Skeletal muscle cell (primary cell): ENCODE measurements at places on chromosomes 11 and 22.
A peak's percentile ranks its signal among the peaks of the same experiment; 100 is the strongest.

DNA sequence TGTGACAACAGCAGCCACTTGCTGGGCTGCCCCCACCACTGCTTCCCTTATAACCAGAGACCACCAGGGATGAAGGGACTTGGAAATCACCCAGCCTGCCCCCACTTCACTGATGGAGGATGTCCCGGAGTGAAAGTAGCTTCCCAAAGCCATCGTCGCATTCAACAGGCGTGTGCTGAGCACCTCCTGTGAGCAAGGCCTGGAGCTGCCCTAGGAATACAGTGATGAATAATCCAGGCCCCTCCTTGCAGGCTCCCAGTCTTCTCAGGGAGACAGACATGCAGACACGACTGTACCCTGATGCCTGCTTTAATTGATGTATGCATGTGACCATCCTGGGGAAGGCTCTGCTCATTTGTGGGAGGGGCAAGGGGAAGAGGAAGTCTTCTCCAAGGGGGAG is 22.6 kb downstream of the PTPN5 start:
- no peak for DNase-seq

GRCh38 chr11:47605921-47606320 is 11.7 kb upstream of the C1QTNF4 start:
- no peak for DNase-seq

- DNase-seq: no peak
Observed at GRCh38 chr11:20064961-20065405, 95.3 kb downstream of the DBX1 start.

DNA sequence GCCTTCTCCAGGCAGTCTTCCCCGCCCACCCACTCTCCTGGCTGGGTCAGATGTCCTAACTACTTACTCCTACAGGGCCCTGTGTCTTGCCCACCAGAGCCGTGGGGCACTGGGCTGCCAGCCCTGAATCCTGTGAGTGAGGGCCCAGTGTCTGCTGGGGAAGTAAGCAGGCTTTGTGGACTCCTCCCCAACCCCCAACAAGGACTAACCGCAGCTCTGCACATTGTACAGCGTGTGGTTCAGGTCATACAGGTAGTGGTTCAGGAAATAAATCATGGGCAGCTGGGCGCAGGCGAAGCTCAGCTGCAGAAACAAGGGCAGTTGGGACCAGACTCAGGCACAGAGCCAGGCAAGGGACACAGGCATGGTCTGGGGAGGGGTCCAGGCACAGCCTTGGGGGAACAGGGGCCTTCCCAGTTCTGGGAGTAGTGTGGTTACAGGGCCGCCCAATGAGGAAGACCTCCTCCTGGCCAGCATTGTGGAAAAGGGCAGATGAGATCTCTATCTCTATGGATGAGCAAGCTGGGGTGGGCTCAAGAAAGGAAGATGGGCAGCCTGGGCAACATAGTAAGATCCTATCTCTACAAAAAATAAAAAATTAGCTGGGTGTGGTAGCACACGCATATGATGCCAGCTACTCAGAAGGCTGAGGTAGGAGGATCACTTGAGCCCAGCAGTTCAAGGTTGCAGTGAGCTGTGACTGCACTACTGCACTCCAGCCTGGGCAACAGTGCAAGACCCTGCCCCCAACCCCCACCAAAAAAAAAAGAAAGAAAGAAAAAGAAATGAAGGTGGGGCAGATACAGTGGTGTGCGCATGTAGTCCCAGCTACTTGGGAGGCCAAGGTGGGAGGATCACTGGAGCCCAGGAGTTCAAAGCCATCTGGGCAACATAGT is 5.5 kb downstream of the UNC93B1 start:
- DNase-seq: no peak

- no peak for DNase-seq
Observed at GRCh38 chr11:103317118-103317517, 207.9 kb downstream of the DYNC2H1 start.

DNA sequence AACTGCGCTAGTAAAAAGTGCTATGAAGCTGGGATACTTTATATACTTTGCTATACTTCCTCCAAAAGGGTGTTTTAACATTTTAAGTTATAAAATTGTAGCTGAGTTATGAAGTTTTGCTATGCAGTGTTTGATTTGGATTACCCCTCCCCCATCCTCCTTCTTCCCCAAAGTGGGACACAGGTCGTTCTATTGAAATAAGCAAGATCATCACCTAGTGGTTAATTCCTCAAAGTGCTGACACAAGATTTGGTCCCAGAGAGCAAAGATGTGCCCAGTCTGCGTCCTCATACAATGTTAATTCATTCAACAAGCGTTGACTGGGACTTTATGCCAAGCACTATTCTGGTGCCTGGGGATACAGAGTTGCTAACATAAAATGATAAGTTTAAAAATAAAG is 78.5 kb downstream of the SPON1 start:
- DNase-seq: no peak

DNA sequence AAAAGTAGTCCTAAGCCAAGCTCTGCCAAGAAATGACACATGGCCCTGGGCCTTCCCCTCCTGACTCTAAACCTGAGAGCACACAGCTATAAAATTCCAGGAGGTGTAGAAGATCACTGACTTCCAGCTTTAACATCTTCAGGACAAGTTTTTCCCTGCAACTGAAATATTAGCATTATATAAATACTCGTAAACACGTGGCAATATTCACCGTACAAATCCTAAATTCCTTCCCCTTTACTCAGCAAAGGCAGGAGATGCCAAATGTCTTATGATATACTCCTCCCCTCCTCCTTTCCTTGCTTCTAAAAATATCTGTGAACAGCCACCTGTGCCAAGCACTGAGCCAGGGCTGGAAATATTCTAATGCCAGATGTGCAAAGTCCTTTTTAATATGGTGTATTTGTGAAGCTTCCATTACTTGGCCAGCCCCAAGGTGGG is 194.0 kb downstream of the LARGE1 start:
- DNase-seq: no peak

DNA sequence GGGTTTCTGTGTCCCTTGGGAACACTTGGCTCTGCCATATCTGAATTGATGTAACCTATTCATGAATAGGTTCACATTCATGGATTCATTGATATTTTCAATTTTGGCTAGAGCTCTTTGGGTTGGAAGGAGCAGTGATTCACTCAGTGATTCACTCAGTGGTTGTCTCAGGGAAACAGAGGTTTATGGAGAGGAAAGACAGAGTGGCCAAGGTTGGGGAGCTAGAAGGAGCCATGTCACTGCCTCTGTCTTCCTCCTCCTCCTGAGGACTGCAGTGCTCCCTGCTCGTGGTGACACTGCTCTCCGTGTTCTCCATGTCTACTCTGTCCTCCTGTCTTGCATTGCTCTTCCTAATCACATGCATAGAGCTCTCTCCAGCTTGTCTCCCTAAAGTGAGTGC is 17.4 kb downstream of the CEP164 start:
- no peak for DNase-seq

DNA sequence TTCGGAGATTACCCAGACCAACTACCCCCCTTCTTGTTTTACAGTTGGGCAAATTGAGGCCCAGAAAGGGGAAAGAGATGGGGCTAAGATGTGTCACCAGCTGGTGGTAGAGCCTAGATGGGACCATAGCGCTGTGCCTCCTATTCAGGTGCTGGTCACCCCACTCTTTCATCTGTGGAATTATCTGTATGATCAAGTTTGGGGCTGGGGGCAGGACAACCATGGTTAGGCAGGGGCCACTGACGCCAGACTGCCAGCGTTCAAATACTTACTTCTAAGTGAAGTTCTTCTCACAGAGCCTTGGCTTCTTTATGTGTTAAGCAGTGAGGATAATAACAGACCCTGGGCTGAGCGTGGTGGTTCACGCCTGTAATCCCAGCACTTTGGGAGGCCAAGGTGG is 55.9 kb downstream of the IGLL1 start:
- no peak for DNase-seq

DNA sequence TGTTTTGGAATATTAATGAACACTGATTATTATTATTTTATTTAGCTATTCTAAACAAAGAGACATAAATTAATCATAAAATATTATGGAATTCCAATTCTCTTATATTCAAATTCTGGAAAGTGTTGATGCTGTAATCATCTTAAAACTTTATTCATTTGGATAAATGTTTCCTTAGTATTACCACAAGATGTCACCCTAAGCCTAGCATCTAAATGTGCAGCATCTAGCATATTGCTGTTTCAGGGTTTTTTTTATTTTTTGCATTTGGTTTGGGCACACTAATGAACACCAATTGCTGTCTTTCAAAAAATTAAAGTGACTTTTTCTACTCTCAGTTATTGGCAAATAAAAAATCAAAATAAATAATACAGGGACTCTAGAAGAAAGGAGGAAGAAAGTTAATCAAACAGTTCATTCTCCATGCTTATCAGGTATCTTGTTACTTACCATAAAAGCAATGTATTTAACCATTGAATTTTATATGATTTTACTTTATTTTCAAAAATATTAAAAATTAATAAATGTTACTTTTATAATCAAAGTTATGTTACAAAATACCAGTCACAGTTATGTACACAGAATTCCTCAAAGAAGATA is 31.8 kb downstream of the DLG2 start:
- DNase-seq: peak; percentile 18

- no peak for DNase-seq
Observed at GRCh38 chr22:47781427-47782111, 1019.1 kb downstream of the TBC1D22A start.

DNA sequence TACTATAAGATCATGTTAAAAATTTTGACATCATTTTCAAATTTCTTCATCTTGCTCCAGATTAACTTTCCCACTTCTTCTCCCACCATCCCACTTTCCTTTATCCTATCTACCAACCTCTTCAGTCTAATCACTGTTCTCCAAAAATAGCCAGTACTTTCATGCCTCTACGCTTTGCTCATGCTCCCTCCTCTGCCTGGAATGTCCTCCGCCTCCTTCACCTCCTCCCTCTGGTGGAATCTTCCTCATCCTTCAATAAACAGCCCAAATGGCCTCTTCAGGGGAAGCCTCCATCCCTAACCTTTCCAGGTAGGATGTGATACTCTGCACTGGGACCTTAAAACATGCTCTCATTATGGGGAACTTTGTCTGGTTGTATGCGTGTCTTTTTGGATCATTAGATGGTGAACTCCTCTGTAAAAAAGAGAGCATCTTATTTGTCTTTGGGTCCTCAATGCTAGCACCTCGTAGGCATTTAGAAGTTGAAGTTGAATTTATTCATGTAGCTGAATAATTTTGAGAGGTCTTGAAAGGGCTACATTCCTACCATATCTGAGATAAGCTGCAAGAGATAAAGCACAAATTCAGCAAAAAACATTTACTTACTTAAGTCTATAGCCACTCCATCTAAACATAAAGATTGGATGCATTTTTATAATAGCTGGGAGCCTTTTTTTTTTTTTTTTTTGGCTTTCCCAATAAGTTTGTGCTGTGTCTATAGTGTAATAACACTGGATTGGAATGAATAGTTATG is 8.0 kb upstream of the CSRP3 start:
- DNase-seq: no peak

DNA sequence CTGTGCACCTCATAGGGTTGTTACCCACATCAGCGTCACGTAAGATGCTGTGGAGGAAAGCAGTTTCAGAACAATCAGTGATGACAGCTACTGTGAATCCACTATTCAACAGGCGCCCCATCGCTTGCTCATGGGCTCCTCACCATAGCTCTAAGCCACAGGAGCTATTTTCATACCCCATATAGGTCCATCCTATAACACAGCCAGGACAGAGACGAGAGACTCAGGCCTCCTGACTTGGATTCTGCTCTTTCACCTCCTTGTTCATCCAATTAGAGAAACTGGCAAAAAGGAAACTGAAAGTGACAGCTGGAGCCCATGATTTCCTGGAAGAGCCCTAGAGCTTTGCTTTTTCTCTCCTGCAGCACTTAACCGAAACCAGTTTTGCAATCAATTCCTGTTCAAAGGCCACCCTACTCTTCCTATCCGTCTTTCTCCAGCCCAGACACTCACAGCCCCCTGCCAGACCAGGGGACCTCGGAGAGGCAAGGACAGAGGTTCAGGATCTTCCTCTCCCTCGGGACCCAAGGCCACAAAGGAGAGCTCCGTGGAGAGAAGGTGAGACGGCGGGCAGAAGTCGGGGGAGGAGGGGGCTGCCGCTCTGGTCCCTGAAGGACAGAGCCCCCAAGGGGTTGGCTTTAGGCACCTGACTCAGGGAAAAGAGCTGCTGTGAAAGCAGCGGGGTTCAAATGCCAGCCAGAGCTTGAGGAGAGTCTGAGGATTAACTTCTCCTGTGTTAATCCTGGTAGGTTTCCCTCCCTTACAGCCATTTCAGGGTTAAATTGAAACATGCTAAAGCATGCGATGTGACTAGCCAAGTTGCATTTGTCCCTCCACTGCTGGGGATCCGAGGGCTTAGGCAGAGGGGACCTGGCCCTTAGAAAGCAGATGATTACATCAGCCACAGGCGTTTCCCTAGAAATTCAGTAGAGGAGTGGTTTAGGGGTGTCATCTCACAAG is at the start of gene APOL6:
Gene APOL6 (plus strand): TSS at position 381 of the 960 bp plus-strand sequence. CDS start 7,980 bp downstream, outside the sequence.
- peak; percentile 54 for DNase-seq

DNA sequence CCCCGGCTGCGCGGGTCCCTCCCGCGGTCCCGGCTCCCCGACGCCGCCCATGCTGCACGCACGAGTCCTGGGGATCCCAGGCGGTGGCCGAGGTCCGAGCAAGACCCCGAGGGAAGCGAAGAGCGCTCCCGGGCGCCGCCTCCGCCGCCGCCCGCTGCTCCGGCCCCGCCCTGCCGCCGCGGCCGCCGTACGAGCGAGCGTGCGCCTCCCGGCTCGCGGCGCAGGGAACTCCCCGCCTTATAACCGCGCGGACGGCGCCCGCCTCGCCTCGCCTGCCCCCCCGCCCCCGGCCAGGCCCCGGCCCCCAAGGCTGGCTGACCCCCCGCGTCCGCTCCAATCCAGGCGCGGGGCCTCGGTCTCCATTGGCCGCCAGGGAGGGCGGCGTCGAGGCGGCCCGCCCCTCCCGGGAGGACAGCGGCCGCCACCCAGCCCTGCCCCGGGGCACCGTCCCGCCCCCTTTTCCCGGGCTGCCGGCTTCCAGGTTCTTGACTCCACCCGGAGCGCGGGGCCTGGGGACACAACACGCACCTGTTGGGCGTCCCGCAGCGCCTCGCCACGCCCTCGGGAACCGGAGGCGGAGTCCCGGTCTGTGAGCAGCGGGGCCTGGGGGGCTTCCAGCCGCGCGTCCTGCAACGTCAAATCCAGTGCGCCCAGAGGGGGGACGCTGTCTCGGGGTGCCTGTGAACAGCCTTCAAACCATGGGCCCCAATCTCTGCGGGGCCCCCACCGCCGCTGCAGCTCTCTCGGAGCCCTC is at the start of gene FADS3:
Gene FADS3 (minus strand): TSS at position 215 of the 754 bp plus-strand sequence. CDS start 164 bp downstream, at position 51.
- no peak for DNase-seq

DNA sequence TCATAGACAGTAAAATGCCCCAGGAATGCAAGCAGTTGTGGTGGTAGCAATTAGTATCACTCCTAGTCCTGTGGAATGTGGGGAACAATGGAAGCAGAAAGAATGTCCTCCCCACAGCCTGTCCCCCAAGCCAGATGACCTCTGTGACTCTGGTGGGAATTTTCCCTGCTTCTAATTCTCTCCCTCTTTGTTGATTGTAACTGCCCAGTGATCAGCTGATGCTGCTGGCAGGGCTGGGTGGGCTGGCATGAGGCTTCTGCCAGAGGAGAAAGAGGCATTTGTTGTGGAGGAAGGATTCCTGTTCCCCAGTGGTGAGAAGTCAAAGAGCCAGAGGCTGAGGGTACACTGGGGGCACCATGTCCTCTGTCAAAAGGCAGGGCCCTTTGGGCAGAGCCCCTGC is 116.7 kb upstream of the NCAM1 start:
- DNase-seq: no peak

GRCh38 chr11:116813781-116814471 is 9.2 kb downstream of the APOA4 start:
- DNase-seq: no peak
